SJSA1 (cell line): ENCODE measurements at places on chromosomes 6 and 20.

DNA sequence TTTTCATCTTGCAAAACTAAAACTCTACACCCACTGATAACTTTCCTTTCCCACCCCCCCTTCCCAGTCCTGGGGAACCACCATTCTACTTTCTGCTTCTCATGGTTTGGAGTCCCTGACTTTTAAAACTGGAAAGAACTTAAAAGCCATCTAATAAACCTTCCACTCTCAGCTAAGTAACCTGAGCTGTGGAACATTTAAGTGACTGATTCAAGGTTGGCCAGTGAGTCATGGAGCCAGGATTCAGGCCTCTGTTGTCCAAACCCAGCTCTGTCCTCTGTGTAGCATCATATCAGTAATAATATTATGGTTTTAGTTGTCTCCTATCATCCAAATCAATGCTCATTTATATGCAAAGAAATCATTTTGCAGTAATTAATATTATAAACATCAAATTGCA, 176.0 kb upstream of the NT5E start:
- DNase-seq: no peak

DNA sequence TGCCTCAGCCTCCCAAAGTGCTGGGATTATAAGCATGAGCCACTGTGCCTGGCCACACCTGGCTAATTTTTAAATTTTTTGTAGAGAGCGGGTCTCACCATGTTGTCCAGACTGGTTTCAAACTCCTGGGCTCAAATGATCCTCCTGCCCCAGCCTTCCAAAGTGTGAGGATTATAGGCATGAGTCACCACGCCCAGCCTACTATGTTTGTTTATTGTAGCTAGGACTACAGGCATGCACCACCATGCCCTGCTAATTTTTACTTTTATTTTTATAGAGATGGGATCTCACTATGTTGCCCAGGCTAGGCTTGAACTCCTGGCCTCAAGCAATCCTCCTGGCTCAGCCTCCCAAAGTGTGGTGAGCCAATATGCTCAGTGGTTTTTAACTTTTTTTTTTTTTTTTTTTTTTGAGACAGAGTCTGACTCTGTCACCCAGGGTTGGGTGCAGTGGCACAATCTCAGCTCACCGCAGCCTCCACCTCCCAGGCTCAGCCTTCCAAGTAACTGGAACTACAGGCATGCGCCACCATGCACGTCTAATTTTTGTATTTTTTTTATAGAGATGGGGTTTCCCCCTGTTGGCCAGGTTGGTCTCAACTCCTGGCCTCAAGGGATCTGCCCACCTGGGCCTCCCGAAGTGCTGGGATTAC, 12.0 kb upstream of the DDX43 start:
- DNase-seq: no peak

GRCh38 chr20:50790651-50791277, 4.1 kb upstream of the BCAS4 start:
- DNase-seq: peak; percentile 89

DNA sequence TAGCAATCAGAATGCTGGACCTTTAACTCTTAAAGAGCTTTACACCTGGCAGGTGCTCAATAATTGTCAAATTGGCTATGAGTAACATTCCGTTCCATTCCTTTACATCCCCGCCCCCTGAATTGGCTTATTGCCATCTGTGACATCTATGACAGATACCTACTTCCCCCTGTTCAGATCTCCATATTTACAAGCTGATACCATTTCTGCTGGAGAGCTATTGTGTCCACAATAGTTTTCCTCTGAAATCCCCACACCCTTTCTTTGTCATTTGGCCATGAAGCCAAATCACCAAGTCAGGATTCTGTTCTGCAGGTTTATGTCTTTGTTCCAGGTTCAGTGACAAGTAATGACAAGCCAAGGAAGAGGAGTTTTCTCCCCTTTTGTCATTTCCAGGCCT, 3.2 kb downstream of the CDH26 start:
- DNase-seq: no peak

- DNase-seq: no peak
These were observed 9.3 kb downstream of the MAP3K5 start for GRCh38 chr6:136783021-136783420.
